ENCODE measurements at places on chromosomes 3 and 15.

- H3K36me3 ChIP-seq, result no peaks in the 10 kb centered on the region
- no peak overlapping the region for H3K4me3 ChIP-seq
- DNase-seq, result peak; percentile 99
Measured at GRCh38 chr15:66883284-66883911, 181.4 kb downstream of the SMAD6 start.

DNA sequence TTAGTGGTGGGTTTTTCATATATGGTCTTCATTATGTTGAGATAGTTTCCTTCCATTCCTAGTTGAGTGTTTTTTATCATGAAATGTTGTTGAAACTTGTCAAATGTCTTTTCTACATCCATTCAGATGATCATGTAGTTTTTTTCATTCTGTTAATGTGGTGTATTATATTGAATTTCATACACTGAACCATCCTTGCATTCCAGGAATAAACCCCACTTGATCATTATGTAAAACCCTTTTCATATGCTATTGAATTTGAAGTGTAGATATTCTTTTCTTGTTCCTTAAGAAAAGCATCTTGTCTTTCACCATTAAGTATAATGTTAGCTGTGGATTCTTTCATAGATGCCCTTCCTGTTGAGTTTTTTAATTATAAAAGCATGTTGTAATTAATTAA lies 42.9 kb downstream of the PIAS1 start:
- no peaks in the 10 kb centered on the region for H3K27me3 ChIP-seq
- H3K27ac ChIP-seq, result no peak overlapping the region
- DNase-seq, result no peak
- H3K36me3 ChIP-seq, result no peaks in the 10 kb centered on the region
- no peaks in the 10 kb centered on the region for H3K4me1 ChIP-seq
- no peak overlapping the region for H3K4me3 ChIP-seq

DNA sequence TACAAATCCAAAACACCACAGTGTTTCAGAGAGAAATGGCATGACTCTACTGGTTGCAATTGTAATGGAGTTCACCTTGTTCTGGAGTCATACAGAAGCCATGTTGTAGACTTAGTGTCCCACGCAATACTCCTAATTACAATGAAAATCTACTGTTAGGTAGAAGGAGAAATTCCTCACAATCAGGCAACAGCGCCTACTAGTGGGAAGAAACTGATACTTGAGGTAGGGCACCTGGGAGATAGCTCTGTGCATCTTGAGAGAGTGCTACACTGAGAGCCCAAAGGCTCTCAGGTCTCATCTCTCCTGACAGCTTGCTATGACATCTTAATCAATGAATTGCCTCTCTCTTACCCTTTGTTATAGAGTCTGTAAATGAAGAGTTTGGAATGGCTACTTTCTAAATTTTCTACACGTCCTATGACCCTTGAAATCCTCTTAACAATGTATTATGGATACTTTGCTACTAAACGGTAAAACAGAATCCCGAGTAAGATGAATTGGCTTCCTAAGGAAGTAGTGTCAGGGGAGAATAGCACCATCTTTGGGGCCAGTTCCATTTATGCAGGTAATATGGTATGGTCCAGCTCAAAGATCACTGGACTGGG lies 422.7 kb upstream of the TPRG1 start:
- no peaks in the 10 kb centered on the region for H3K27me3 ChIP-seq

- H3K36me3 ChIP-seq, result no peaks in the 10 kb centered on the region
- no peak for DNase-seq
- H3K27me3 ChIP-seq, result no peaks in the 10 kb centered on the region
- H3K4me1 ChIP-seq, result no peaks in the 10 kb centered on the region
Measured at GRCh38 chr3:83321891-83322290, 1560.4 kb upstream of the GBE1 start.

GRCh38 chr3:16759227-16759903 lies 125.4 kb upstream of the PLCL2 start:
- peaks cover 8% of the 10 kb centered on the region for H3K4me1 ChIP-seq
- no peaks in the 10 kb centered on the region for H3K27me3 ChIP-seq
- H3K4me3 ChIP-seq, result no peak overlapping the region
- peak; percentile 7 for DNase-seq

GRCh38 chr3:53865732-53866499 lies 16.0 kb downstream of the ACTR8 start:
- peaks cover 10% of the 10 kb centered on the region for H3K36me3 ChIP-seq
- no peak overlapping the region for H3K27ac ChIP-seq
- H3K27me3 ChIP-seq, result no peaks in the 10 kb centered on the region
- H3K4me3 ChIP-seq, result no peak overlapping the region

DNA sequence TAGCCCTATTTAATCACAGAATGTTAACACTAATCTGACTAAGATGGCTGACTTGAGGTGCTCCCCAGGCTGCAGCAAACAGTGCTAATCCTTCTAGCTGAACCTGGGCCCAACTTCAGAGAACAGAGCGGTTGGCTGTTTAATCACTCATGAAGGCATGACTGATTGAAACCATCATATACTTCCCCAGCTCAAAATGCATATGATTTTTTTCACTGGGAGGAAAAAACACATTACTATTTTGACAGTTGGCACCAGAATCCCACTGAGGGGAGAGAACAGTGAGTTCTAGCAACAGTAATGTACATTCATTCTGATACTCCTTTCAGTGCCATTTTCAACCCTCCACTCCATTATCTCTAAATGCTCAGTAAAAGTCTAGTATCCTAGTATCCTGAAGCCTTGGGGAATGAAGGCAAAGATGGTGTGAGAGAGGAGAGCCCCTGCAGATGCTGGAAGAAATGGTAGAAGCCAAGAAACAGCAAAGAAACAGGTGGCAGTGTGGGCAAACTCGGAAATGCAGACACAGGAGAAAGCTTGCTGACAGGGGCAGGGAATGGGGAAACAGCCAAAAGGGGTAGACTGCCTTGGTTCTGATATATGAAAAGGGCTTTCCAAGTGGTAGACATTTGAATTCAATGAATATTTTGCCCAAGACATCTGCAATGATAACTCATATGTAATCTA lies 34.4 kb upstream of the CASR start:
- H3K27me3 ChIP-seq, result no peaks in the 10 kb centered on the region
- no peak for DNase-seq
- H3K4me3 ChIP-seq, result no peak overlapping the region
- peaks cover 29% of the 10 kb centered on the region for H3K4me1 ChIP-seq
- no peaks in the 10 kb centered on the region for H3K36me3 ChIP-seq
- H3K27ac ChIP-seq, result no peak overlapping the region

DNA sequence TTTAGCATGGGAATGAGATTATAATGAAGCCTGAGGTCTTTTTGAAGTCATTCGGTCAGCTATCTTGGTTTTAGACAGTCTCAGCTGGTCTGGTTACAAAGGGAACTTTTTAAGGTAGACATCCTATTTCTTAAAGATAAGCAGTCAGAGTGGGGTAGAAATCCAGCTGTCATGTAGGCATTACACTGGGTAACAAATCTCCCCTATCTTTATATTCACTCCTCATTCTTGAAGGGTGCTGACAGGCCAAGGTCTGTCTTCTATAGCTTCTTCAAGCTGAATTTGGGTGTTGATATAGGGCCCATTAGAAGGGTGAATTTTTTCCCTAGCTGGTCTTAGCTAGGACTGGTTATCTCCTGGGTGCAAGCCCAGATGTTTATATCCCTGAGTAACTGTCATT lies 21.2 kb upstream of the NDN start:
- no peaks in the 10 kb centered on the region for H3K36me3 ChIP-seq
- no peaks in the 10 kb centered on the region for H3K4me1 ChIP-seq
- H3K27me3 ChIP-seq, result no peaks in the 10 kb centered on the region
- H3K4me3 ChIP-seq, result no peak overlapping the region

GRCh38 chr15:80679804-80680175 lies 15.3 kb upstream of the ABHD17C start:
- DNase-seq, result no peak
- H3K4me3 ChIP-seq, result no peak overlapping the region
- H3K27ac ChIP-seq, result peak overlapping the region; percentile 90
- H3K27me3 ChIP-seq, result no peaks in the 10 kb centered on the region
- H3K36me3 ChIP-seq, result no peaks in the 10 kb centered on the region

DNA sequence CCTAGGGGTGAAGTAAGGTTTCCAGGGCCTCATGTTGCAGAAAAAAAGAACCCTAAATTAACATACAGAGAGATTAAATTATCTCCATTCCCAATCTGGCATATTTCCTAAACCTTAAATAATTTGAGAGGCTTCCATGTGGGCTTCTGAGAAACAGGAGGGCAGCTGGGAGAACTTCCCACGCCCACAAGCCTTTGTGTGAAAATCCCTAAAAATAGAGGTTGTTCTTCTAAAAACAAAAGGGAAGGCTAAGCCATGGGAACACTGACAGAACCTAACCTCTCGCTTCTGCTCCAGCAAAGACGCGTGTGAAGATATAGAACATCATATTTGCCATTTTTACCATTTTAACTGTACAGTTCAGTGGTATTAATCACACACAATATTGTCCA lies 812 bp upstream of the SLC12A8 start:
- H3K27me3 ChIP-seq, result no peaks in the 10 kb centered on the region
- no peak overlapping the region for H3K4me3 ChIP-seq
- H3K36me3 ChIP-seq, result no peaks in the 10 kb centered on the region
- H3K27ac ChIP-seq, result no peak overlapping the region
- H3K4me1 ChIP-seq, result peaks cover 13% of the 10 kb centered on the region
- no peak for DNase-seq

DNA sequence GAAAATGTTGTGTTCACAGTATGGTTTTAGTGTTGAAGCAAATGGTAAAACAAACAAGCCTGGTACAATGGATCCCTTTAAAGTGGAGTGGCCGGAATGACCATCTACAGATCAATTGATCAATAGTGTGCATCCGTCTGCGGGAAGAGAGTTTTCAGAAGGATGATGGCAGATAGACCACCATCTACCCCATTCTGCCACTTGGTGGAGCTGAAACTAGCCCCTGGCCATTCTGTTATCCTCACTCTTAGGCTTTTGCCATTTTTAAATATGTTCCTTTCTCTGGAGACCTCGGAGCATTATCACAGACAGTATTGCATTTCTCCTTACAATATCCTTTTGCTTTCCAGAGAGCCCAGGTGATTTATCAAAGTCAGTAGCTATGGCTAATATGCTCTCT lies 258.9 kb upstream of the CFAP20DC start:
- peaks cover 16% of the 10 kb centered on the region for H3K4me1 ChIP-seq
- no peak for DNase-seq
- H3K27me3 ChIP-seq, result no peaks in the 10 kb centered on the region
- H3K27ac ChIP-seq, result no peak overlapping the region
- no peak overlapping the region for H3K4me3 ChIP-seq

GRCh38 chr15:88664151-88664778 lies 25.4 kb downstream of the ISG20 start:
- DNase-seq, result no peak
- no peaks in the 10 kb centered on the region for H3K27me3 ChIP-seq
- H3K27ac ChIP-seq, result no peak overlapping the region

GRCh38 chr3:69671082-69671952 lies 67.9 kb upstream of the MITF start:
- no peaks in the 10 kb centered on the region for H3K36me3 ChIP-seq
- DNase-seq, result no peak
- no peak overlapping the region for H3K27ac ChIP-seq
- H3K27me3 ChIP-seq, result no peaks in the 10 kb centered on the region

- no peak for DNase-seq
- peaks cover 42% of the 10 kb centered on the region for H3K4me1 ChIP-seq
- H3K27me3 ChIP-seq, result no peaks in the 10 kb centered on the region
- no peak overlapping the region for H3K4me3 ChIP-seq
Measured at GRCh38 chr3:58062472-58062871, 54.2 kb downstream of the FLNB start.

- H3K27me3 ChIP-seq, result no peaks in the 10 kb centered on the region
- H3K27ac ChIP-seq, result no peak overlapping the region
- H3K4me3 ChIP-seq, result no peak overlapping the region
- DNase-seq, result no peak
- H3K36me3 ChIP-seq, result no peaks in the 10 kb centered on the region
- H3K4me1 ChIP-seq, result peaks cover 60% of the 10 kb centered on the region
Measured at GRCh38 chr3:157134620-157135191, 25.2 kb downstream of the CCNL1 start.

DNA sequence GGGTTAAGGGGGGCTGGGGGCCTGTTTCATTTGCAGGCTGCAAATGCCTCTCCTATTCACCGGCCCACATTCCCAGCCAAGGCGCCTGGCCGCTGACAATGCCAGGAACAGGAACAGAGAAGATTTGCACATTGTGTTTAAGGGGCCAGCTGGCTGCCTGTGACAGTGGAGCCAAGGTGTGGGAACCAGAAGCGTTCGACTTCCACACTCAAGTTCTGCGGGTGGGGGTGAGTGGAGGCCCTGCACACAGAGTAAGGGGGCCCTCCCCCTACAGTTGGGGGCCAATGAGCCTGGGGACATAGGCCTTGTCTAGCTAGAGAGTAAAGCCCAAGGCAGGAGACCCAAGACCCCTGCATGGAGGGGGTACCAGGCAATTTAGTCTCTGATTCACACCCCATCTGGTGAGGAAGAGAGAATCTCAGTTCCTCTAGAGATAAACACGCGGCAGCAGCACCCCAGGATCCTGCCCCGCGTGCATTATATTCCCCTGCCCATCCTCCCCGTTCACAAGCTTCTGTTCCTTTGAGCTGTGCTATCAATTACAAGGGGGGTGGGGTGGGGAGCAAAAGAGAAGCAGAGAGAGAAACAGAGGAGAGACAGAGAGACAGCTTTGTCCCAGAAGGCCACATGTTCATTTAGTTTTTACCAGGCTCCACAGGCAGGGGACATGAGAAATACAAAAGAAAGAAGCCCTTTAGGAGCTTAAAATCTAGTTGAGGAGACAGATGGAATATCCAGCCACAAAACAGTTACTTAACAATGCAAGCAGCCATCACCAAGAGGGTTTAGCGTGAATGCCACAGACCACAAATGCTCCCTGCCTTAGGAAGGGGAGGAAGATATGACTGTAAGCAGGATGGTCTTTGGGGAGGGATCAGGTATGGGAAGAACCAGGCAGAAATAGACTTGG lies 9.2 kb downstream of the IGDCC3 start:
- no peaks in the 10 kb centered on the region for H3K36me3 ChIP-seq
- peaks cover 26% of the 10 kb centered on the region for H3K27me3 ChIP-seq
- H3K27ac ChIP-seq, result no peak overlapping the region
- H3K4me3 ChIP-seq, result no peak overlapping the region
- no peak for DNase-seq

DNA sequence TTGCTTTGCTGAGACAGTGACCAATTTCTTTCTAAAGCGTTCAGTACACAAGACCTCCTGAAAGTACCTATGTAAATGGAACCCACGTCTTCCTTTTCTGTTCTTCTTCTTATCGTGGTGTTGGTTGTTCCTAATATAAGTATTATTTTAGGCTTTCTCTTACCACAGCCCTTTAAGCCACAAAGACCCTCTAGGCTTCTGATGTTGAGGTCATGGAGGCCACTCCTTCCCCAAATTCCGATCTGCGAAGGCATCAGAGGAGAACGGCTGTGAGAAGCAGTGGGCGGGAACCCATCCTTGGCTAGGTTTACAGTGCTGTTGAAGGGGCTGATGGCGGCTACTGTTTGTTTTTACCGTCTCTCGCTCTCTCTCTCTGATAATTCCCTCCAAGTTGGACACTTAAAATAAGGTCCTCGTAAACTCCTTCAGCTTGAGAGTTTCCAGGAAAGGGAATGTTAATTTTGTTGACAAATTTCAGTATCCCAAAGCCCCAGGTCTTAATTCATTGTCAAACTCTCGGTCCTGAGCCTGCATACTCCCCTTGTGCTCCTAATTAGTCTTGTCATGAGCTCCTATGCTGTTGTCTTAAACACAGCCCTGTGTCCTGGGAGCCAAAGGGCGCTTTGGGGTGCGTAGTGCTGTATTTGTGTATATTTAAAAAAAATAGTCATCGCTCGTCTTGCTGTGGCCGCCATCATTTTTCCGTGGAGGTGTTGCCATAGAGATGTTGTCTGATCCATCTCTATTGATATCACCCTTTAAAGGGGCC lies 178.8 kb downstream of the OPA1 start:
- no peak overlapping the region for H3K27ac ChIP-seq
- H3K4me1 ChIP-seq, result no peaks in the 10 kb centered on the region
- no peak for DNase-seq
- H3K36me3 ChIP-seq, result no peaks in the 10 kb centered on the region
- H3K27me3 ChIP-seq, result peaks cover 8% of the 10 kb centered on the region
- H3K4me3 ChIP-seq, result no peak overlapping the region
